Pons (tissue), 1 donor: ENCODE measurements at places on chromosomes 11 and 22.

DNA sequence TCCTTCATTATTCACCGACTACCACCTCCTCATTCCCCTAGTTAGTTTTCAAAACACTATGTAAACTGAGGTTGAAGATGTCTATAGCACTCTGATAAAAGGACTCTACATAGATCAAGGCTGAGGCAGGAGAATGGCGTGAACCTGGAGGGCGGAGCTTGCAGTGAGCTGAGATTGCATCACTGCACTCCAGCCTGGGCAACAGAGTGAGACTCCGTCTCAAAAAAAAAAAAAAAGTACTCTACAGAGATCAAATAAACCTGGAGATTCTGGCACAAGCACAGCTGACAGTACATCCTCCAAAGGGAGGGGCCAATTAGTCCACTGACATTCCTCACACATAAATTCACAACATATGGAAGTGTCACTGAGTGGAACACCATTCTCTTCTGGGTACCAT, 31.0 kb downstream of the TSG101 start:
- no peak for DNase-seq

DNA sequence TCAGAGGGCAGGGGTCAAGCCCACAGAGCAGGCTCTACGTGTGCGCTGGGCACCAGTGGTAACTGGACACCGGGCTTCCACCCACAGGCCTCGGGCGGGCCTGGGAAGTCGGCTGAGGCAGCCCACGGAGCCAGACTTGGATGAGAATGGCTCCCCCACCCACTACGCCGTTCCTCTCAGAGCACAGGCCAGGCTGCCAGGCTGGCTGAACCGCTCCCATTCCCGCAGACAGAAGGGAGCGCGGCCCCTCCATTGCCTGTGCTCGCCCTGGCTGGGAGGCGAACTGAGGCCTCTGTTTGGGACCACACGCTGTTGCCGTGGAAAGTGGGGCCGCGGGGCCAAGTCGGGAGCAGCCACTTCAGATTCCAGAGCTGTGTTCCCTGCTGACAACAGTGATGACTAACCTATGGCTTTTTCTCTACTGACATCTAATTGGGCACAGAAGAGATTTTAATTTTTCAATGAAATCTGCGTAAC, 63.9 kb downstream of the MYH9 start:
- DNase-seq: no peak

GRCh38 chr22:22578702-22579424, 19.8 kb upstream of the PRAME start:
- no peak for DNase-seq

GRCh38 chr11:1854132-1854948, 1.5 kb downstream of the LSP1 start:
- no peak for DNase-seq

- no peak for DNase-seq
Measured at GRCh38 chr11:122422682-122423081, 232.8 kb upstream of the UBASH3B start.

GRCh38 chr11:45092901-45093760, 53.3 kb upstream of the PRDM11 start:
- DNase-seq: peak; percentile 48

DNA sequence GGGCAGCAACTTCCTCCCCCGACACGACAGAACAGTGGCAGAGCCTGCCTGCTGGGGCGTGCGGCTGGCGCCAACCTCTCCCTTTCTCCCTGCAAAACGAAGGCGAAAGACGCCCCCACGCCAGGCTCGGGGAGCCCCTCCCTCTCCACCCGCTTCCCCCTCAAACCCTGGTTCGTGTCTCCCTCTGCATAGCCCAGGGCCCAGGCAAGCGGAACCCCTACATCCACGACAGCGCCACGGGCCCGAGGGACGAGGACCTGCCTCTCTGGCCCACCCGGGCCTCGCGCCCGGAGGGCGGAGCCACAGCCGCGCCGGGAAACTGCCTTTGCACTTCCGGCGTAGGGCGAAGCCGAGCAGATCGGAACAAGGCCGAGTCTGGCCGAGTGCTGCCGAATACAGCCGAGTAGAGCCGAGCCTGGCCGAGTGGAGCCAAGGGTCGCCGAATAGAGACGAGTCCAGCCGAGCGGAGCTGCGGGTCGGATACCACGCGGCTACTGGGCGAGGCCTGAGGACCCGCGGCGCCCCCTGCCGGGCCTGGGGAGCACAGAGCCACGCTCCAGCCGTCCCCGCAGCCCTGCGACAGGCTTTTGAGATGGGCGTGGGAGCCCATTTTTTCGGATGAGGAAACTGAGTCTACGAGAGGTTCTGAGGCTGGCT, 11.2 kb upstream of the C1QTNF6 start:
- DNase-seq: peak; percentile 95

- no peak for DNase-seq
Measured at GRCh38 chr11:75858613-75859012, 43.6 kb downstream of the UVRAG start.

DNA sequence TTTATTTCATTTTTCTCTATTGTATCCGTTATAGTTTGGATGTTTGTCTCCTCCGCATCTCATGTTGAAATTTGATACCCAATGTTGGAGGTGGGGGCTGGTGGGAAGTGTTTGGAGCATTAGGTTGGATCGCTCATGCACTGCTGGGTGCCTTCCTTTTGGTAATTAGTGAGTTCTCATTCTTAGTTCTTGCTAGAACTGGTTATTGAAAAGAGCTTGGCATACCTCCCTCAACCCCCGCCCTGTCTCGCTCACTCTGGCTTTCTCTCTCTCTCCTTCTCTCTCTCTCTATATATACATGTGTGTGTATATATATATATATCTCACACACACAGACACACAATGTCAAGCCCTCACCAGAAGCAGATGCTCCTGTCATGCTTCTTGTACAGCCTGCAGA, 978.7 kb downstream of the DLG2 start:
- no peak for DNase-seq
